ENCODE measurements at places on chromosomes 7 and 10.

DNA sequence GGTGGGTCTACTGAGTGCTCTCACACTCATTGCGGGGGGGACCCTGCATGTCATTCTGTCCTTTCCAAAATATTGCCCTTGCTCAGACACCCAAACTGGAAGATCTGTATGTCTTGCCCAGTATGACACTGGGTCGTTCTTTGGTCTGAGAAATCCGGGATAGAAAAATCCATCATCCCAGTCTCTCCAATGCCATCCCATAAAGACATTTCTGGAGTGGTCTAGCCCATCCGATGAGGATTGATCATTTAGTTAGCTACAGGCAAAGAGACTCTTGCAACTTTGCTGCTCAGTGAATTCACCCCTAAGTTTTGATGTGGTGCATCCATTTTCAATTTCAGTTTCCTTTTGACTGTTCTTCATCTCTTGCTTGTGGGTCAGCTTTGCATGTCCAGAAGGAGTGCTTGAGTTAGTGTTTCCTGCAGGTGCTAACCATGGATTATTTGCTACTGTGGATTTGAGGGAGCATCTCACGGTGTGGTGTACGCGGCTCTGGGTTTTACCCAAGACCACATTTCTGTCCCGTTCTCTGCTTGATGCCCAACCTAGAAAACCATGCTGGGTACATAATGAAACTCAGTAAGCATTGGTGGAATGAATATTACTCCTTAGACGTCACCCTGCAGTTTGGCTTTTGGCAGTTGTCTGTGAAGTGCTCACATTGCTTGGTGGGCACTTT lies 247.0 kb upstream of the MKI67 start:
- no peak for DNase-seq

DNA sequence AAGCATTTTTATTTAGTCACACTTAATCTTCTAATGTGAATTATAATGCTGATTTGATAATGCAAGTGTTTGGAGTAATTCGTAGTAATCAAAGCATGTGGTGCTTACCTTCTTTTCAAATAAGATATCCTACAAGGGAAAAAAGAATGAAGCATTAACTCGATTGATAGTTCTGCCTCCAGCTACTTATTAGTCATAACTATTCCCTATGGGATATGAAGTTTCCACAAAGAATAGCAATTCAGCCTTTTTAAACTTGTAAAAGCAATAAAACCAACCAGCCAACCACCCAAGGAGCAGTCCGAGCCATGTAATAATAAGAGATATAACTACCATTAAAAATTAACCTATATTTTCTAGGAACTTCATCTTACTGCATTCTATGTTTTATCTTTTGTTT lies 11.6 kb downstream of the COL28A1 start:
- no peak for DNase-seq

- no peak for DNase-seq
Measured at GRCh38 chr10:124158592-124158991, 65.2 kb upstream of the CHST15 start.

- no peak for DNase-seq
Measured at GRCh38 chr7:80719261-80719660, 80.8 kb downstream of the CD36 start.

- DNase-seq: no peak
Measured at GRCh38 chr7:152862006-152862405, 102.5 kb downstream of the ACTR3B start.

- DNase-seq: no peak
Measured at GRCh38 chr10:17215782-17216122, 12.3 kb upstream of the VIM start.

GRCh38 chr10:35456153-35456720 lies 119.9 kb downstream of the CCNY start:
- no peak for DNase-seq

- DNase-seq: no peak
Measured at GRCh38 chr7:127911968-127912511, 119.2 kb downstream of the LRRC4 start.

DNA sequence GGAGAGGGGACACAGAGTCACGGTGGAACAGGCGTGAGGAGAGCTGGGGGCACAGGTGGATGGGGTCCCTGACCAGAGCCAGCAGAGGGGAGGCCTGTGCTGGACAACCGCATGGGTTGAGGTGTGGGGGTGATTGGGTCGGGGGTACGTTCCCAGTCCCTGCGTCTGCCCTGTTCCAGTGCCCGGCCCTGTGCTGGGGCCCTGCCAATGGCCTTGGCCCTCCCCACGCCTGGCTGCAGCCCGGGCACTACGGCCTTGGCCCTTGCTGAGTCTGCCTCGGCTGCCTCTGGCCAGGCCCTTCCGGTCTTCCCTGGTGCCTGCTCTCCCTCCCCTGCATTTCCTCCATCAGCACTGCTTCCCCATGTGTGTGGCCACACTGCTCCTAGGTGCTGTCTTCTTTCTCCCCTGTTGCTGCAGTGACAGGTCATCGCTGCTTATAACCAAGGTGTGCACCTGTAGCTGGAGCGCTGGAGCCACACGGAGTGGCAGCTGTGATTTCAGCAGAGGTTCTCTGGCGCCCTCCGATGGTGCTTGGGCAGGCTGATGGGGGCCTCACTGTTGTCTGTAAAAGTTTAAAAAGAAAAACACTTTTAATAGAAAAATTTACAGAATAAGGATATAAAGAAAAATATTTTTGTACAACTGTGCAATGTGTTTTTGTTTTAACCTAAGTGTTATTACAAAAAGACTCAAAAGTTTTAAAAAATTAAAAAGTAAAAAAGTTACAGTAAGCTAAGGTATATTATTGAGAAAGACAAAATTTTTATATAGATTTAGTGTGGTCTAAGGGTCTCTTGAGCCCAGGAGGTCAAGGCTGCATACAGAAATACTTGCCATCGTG lies 45.2 kb upstream of the BHLHA15 start:
- no peak for DNase-seq

DNA sequence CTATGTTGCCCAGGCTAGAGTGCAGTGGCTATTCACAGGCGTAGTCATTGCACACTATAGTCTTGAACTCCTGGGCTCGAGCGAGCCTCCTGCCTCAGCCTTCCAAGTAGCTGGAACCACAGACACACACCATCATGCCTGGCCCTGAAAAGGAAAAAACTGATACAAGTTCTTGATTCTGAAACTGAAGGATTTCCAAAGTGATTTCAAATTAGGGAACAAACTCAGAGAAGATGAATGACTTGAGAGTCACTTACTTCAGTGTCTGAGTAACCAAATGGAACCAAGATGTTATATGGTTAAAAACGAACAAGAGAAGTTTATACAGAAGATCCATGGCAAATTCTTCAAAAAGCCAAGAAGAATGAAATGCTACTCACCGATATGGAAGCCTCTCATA lies 14.4 kb downstream of the CWF19L1 start:
- no peak for DNase-seq

All from NCI-H2081 treated with DMSO at 0.1 percent for 48 hours (cell line).